Activated CD4-positive, alpha-beta T cell treated with anti-CD3 and anti-CD28 coated beads, Interleukin-2, amount 50 U/mL, for 48 hours (primary cell): ENCODE measurements at places on chromosomes 16 and 17.

DNA sequence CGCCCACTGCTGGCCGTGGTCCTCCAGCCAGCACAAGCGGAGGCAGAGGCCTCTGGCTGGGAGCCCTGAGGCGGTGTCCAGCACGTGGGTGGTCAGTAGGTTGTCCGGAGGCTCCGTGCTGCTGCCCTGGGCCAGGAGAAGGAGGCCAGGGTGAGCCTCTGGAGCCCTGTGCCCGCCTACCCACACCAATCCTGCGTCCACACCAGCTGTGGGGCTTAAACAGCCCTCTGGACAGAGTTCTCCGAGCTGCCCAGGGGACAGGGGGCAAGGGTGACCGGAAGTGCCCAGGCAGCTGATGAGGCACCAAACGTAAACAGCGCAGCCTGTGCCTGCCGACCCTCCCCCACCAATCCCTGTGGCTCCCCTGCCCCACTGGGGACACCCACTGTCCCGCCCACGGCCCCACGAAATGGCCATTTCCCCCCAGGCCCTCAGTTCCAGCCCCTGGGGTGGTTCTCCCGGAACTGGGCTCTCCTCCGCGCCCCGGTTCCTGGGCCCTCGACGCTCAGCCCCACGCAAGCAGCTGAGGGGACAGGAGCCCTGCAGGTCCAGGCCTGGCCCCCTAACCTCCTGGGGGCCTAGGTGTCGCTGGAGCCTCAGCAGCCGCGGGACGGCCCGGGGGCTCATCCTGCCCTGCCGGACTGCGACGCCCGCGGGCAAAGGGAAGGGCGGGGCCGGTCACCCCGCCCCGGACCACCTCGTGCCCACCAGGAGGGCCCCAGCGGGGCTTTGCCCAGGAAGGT lies 27.9 kb upstream of the DBNDD1 start:
- DNase-seq, result no peak

DNA sequence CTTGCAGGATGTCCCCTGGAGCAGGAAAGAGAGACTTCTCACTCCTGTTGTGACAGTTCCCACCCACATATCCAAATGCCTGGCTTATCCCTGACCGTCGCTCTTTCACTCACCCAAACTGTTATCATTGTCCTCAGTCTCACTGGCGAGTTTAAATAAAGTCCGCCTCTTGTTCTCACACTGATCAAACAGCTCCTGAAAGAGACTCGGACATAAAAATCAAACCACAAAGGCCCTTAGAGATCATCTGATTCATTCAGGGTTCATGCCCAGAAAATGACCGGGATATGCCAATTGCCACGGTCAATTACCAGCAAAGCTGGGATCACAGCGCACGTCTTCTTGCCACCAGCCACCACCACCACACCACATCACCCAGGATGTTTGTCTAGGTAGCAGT lies 19.9 kb downstream of the GGA3 start:
- DNase-seq, result no peak

DNA sequence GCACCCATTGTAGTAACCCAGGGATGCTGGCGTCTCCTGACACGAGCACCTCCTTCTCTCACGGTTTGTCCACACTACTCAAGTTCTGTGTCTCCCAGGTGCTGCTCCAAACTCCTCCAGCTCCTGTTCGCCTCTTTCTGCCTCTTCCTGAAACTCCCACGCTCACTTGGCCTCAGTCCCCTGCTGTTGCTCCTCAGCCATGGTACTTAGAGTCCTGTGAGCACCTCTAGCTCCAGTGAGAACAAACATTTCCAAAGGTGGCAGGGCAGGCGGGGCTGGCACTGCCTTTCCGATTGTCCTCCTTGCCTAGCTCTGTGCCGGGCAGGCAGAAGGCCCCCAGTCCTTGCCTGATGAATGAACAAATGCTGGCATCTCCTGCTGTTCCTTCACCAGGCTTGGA lies 146.1 kb downstream of the SDK2 start:
- DNase-seq, result no peak

DNA sequence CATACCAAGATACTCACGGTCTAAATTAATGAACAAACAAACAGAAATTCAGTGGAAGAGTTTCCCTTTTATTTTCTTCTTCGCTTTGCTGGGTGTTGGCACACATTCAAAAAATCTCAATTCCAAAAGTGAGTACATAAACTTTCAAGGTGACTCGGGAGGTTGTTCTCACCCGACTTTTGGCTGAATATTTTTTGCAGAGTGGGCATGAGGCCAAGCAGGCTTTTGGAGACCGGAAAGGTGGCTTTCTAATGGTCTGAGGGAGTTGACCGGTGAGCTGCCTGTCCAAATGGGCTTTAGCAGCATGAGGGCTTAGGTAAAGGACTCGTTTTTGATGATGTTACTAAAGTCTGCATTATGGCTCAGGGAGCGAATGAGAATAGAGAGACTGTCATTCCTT lies 318.7 kb downstream of the CPPED1 start:
- DNase-seq, result no peak

DNA sequence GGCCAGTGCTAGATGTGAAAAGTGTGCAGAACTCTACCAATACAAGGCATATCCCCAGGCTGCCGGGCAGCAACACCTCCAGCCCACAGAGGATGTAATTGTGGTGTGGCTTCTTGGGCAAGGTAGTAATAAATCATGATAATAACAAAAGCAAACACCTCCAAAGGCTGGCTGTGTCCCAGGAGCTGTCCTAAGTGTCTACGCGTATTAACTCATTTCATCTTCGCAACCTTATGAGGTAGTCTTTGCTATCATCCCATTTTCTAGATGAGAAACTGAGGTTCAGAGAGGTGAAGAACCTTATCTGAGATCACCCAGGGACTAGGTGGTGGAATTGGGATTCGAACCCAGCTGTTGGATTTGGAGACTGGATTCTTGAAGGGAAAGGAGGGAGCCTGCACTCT lies 5.3 kb downstream of the PDK2 start:
- no peak for DNase-seq

GRCh38 chr16:68291227-68291626 lies 19.5 kb downstream of the SLC7A6OS start:
- DNase-seq, result no peak

- DNase-seq, result no peak
These were observed 64.6 kb upstream of the IRX3 start for GRCh38 chr16:54351171-54351570.
